ENCODE measurements at places on chromosomes 1 and 21. TPM values are rescaled to one million over a fixed set of nuclear protein-coding genes. Genes with fewer than 3 reads are reported as not detected.

Gene CASP9
- polyA plus RNA-seq = 31.0 TPM

Gene ETV3L
- polyA plus RNA-seq = not detected

Gene PSMA5
- 120 TPM for polyA plus RNA-seq

Gene MPZ
- polyA plus RNA-seq = 3.5 TPM

Gene KCNC4
- 6.7 TPM for polyA plus RNA-seq

Gene TCEA3
- 49.3 TPM for polyA plus RNA-seq

Gene FMO5
- 10.5 TPM for polyA plus RNA-seq

Gene TDRD10
- 1.4 TPM for polyA plus RNA-seq

Gene SPATA46
- 2.2 TPM for polyA plus RNA-seq

Gene PEF1
- polyA plus RNA-seq = 69.0 TPM
